ENCODE measurements at places on chromosomes 3 and 15.

DNA sequence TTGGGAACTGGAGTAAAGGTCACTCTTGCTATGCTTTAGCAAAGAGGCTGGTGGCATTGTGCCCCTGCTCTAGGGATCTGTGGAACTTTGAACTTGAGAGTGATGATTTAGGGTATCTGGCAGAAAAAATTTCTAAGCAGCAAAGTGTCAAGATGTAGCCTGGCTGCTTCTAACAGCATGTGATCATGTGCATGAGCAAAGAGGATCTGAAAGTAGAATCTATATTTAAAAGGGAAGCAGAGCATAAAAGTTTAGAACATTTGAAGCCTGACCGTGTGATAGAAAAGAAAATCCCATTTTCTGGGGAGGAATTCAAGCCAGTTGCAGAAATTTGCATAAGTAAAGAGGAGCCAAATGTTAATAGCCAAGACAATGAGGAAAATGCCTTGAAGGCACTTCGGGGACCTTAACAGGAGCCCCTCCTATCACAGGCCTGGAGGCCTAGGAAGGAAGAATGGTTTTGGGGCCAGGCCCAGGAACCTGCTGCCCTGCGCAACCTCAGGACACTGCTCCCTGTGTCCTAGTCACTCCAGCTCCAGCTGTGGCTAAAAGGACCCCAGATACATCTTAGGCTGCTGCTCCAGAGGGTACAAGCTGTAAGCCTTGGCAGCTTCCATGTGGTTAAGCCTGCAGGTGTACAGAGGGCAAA is 212.2 kb upstream of the LINGO1 start:
- no peak for DNase-seq

- DNase-seq, result no peak
Measured at GRCh38 chr15:26096581-26096980, 233.5 kb upstream of the ATP10A start.

- no peak for DNase-seq
Measured at GRCh38 chr15:60585743-60586708, 107.1 kb upstream of the ICE2 start.

GRCh38 chr3:195548501-195548900 is 5.4 kb upstream of the PPP1R2 start:
- no peak for DNase-seq

GRCh38 chr3:113895964-113896363 is 51.8 kb upstream of the ZDHHC23 start:
- DNase-seq, result no peak

DNA sequence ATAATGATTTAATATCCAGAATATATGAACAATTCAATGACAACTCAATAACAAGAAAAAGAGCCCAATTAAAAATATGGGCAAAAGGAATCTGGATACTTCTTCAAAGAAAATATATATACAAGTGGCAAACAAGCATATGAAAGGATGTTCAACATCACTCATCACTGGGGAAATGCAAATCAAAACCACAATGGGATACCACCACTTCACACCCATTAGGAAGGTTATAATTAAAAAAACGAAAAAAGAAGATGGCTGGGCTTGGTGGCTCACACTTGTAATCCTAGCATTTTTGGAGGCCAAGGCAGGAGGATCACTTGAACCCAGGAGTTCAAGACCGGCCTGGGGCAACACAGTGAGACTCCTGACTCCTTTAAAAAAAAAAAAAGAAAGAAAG is 4.1 kb downstream of the CCDC12 start:
- DNase-seq, result no peak

DNA sequence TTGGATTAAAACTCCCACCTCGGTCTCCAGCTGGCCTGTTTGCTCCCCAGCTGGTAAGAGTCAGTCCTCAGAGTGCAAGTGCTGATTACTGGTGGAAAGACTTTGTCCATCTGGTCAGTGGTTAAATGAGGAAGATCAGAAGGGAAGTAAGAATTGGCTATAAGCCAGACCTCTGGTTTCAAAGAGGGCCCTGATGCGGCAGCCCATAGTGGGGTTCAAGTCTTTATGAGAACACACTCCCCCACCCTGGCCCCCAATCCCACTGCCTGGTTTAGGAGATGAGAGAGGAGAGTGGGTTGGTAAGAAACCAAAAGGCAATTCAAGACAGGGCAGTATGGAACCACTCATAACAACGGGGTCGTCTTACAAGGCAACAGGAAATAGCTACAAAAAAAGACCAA is 65.0 kb downstream of the FRMD4B start:
- DNase-seq, result no peak

- no peak for DNase-seq
Measured at GRCh38 chr3:100087198-100087597, 27.1 kb downstream of the FILIP1L start.

DNA sequence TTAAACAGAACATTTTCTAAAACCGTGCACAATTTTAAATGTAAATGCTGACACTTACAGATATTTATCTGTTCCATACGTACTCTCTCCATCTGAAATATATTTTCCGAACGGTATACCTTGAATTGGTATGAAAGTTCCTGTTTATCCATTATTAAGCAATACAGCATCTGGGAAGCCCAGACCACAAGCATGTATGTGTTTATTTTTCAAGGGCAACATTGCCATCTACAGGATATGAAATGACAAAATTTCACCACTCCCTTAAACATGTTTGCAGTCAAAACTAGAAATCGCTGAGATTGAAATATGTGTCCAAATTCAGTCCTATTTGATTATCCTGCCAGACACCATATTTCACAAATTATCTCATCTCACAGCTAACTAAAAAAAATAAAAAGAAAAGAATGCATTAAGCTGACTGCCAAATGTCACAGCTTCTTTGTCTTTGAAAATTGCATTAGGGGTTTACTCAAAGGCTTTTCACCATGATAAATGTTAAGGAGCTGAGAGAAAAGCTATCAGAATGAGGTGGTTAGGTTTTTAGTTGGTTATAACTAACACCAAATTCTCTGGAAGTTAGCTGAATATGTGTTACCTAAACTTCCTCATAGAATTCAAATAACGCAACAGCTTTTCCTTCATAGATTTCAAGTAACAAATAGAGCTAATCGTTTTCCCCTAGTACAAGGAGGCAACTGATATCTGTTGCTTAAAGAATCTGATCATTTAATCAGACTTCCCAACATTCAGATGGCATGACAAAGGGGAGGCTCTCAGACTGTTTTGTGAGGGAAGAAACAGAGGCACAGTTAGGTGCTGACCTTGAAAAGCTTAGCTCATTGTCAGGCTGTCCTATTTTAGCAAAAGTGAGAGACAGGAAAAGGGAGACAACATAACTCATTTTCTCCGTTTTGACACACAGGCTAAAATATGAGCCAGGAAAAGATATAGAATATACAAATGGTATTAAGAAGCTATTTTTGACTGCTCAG is 533.1 kb downstream of the TBL1XR1 start:
- no peak for DNase-seq

- DNase-seq, result no peak
Measured at GRCh38 chr3:33420966-33421365, 19.2 kb downstream of the UBP1 start.

DNA sequence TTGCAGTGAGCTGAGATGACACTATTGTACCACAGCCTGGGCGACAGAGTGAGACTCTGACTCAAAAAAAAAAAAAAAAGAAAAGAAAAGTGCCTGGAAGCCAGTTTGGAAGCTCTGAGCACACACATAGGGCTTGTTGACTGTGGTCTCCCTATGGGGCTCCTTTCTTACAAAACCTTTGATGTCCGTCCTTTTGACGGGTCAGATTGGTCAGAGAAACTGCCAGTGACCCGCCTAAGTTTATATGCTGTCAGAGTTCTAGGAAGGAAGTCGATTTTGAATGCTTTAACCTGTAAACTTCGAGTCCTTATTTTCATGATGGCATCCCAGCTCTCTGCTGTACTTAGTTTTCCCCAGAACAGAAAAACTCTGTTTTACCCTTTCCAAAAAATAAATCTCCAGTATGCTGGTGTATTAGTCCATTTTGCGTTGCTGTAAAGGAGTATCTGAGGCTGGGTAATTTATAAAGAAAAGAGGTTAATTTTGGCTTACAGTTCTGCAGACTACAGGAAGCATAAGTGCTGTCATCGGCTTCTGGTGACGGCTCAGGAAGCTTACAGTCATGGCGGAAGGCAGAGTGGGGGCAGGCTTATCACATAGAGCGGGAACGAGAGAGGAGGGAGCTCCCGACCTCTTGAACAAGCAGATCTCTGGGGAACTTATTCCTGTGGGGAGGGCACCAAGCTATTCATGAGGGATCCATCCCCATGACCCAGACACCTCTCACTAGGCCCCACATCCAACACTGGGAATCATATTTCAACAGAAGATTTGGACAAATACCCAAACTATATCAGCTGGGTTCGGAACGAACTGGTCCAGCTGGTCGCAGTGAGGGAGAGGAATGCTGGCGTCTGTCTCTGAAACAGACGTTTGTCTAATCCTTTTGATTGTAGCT is 72.3 kb downstream of the LMLN start:
- DNase-seq, result no peak

DNA sequence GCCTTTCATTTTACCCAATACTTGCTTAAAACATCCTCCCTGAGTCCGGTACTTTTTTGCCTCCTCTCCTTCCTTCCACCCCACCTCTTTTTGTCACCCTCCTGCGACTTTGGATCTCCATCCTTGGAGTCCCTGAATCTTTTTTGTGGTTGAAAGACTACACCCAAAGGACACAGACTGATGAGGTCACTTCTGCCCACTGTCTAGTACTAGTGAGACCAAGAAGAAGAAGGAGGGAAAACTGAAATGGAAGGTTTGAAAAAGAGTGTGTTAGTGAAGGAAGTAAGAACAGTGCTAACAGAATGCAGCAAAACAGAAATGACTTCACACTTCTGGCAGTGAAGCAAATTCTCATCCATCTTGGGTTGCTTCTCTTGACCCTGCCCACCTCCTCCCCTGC is 6.6 kb downstream of the B3GNT5 start:
- DNase-seq, result no peak

GRCh38 chr15:56948000-56948763 is 29.7 kb downstream of the TCF12 start:
- DNase-seq, result no peak

DNA sequence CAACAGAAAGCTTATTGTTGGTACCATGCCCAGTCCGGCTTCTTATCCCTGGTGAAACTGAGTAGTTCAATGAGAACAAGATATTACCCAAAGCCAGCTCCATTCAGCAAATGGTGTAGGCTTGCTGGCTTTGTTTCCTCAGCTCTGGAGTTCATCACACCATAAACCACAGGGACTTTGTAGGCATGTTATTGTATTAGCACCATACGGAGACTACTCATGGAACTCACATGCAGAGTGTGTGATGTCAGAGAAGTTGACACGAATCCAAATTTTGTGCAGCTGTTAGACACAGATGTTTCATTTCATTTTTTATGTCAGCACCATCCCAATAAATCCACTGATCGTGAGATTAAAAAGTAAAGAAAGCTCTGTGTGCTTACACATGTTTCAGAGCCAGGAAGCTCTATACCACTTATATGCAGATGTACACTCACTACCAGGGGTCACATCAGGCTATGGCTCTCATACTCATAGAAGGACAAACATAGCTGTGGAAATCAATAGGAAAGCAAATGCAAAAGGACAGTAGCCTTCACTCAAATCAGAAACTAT is 63.4 kb upstream of the LEKR1 start:
- DNase-seq, result no peak

- no peak for DNase-seq
Measured at GRCh38 chr3:180063783-180064182, 27.0 kb upstream of the PEX5L start.

GRCh38 chr3:128775906-128776542 is 50.0 kb downstream of the RAB7A start:
- DNase-seq, result no peak

- DNase-seq, result no peak
Measured at GRCh38 chr3:178421069-178421468, 115.2 kb upstream of the KCNMB2 start.

DNA sequence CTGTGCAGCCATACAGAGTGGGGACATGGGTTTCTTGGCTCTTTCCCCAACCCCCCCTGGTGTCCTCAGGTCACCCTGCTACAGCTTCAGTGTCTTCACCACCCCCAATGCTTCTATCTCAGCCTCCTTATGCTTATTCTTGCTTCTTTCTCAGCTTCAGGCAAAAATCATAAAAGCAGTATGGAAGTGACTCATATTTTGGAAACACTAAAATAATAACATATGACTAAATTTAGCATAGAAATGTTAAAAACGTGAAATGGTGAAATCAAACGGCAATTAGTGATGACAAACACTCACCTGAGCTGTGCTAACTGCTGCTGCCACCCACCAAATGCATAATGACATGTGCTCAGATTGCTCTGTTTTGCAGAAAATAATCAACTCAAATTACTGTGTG is 475.2 kb upstream of the EPHA3 start:
- DNase-seq, result no peak

DNA sequence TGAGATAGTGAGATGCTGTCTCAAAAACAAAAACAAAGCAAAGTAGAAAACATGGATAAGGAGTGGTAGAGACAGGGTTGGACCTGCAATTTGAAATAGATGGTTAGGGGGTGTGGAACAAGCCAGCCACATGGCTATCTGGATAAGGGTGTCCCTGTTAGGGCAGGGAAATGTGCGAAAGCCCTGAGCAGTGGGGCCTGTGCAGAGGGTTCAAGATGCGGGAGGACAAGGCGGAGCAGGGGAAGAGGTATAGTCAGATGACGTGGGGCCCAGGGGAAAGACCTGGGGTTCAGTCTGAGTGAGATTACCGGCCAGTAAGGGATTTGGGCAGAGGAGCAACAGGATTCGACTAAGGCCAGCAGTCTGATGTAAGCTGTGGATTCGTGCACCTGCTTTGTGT is 18.4 kb upstream of the NR2E3 start:
- DNase-seq, result no peak

DNA sequence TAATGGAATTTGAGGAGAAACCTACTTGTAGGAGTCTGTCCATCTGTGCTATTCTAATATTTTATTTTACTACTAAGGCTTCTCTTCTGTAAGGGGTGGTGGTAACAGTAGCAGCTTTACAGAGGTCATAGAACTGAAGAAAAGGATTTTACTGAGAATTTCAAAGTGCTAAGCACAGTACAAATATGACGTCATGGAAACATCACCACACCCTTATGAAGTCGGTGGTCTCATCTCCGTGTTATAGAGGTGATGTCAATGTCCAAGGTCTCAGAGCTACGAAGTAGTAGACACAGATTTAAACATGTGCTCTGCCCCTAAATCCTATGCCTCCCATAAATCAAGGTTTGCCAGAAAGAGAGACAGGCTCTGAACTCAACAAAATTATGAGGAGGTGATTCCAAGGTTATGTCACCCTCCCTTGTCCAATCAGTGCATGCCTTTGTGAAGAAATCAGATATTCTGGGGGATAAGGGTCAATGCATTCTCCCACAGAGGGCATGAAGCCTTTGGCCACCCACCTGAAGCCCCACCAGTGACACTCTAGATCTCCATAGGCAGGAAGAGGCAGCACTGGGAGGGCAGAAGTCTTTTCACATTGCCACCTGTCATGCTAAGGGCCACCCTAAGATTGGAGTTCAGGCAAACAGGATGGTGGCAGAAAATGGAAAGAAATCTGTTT is 22.9 kb downstream of the MECOM start:
- DNase-seq, result no peak

GRCh38 chr15:51093839-51094605 is 684 bp downstream of the TNFAIP8L3 start:
- no peak for DNase-seq

DNA sequence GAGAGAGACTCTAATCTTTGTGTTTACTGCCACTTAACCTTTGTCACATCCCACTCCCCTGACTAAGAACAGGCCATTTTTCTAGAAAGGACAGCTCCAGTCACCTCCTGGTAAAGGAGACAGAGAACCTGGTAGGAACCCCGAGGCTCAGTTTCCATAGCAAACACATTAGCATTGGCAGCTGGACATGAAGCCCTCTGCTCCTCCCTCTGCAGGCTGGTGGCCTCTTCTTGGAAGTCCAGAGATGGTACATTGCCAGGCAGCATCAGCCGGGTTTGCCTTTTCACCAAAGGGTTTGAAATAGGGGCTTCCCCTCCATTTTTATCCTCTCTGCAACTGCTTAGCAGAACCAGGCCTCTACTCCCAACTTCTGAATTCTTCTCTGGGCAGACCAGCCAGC is 213.4 kb upstream of the SEMA6D start:
- DNase-seq, result no peak

Data from esophagus squamous epithelium (tissue), 5 donors.